Effector memory CD8-positive, alpha-beta T cell (primary cell): ENCODE measurements at places on chromosomes 7 and 10.
A peak's percentile ranks its signal among the peaks of the same experiment; 100 is the strongest.

DNA sequence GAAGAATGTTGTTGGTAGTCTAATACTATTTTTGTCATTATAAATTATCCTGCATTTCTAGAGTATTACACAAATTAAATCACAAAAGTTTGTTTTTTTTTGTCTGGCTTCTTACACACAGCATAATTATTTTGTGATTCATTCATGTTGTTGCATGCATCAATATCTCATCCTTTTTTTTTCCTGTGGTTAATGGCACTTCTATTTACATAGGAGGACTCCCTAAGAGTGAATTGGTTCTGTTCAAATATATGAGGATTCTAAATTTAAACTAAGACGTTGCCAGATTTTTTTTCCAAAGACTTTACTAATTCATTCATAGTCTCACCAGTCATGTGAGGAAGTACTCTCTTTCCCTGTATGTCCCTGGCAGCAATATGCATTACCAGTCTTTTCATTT lies 303.3 kb downstream of the GPR37 start:
- no peak for DNase-seq

- DNase-seq, result no peak
These were observed 56.7 kb downstream of the SCD start for GRCh38 chr10:100403734-100404133.

GRCh38 chr10:106134326-106135000 lies 1030.0 kb downstream of the SORCS1 start:
- DNase-seq, result no peak

GRCh38 chr7:132932296-132933071 lies 149.4 kb downstream of the CHCHD3 start:
- DNase-seq, result no peak

- DNase-seq, result no peak
These were observed 173.9 kb downstream of the ZNF438 start for GRCh38 chr10:30857803-30858202.

- peak; percentile 31 for DNase-seq
These were observed 9.2 kb upstream of the HNRNPF start for GRCh38 chr10:43417950-43418768.

- DNase-seq, result no peak
These were observed 212.6 kb downstream of the CHCHD3 start for GRCh38 chr7:132869166-132869861.

- no peak for DNase-seq
These were observed 10.8 kb downstream of the INSIG1 start for GRCh38 chr7:155308330-155309020.

DNA sequence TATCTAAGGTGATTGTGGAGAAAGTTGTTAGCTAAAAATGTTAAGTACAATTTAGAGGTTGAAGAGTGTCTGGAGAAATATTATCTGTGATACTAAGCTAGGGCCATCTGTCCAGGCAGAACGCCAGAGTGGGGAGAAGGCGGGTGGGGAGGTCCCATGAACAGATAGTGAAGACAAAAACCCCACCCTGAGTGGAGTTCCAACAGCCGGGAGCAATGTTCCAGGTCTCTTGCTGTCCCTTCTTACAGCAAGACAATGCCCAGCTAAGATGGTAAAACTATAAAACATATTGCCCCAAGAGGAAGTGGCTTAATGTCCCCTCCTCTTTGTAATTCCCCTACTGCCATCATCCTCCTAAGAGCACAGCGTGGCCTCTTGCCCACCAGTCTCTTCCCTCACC lies 10.4 kb upstream of the IL15RA start:
- DNase-seq, result no peak

DNA sequence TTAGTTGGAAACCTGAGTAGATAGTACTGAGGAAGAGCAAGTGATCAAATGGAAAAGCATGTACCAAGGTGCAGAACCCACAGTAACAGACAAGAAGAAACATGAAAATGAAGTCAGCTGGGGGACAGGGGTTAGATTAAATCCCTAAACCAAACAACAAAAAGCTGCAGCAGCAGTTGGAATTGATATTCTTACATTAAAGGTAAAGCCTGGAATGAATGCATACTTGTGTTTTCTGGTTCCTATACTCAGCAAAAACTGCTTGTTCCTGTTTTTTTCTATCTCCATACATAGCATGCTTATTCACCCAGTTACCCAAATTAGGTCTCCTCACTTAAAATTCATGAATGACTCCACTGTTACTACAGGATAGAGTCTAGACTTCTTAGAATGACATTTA lies 92.4 kb downstream of the TPST1 start:
- DNase-seq, result no peak

GRCh38 chr7:141999058-141999623 lies 3.5 kb downstream of the MGAM start:
- no peak for DNase-seq

- DNase-seq, result no peak
These were observed 692.0 kb upstream of the IGFBP3 start for GRCh38 chr7:46613116-46613515.

DNA sequence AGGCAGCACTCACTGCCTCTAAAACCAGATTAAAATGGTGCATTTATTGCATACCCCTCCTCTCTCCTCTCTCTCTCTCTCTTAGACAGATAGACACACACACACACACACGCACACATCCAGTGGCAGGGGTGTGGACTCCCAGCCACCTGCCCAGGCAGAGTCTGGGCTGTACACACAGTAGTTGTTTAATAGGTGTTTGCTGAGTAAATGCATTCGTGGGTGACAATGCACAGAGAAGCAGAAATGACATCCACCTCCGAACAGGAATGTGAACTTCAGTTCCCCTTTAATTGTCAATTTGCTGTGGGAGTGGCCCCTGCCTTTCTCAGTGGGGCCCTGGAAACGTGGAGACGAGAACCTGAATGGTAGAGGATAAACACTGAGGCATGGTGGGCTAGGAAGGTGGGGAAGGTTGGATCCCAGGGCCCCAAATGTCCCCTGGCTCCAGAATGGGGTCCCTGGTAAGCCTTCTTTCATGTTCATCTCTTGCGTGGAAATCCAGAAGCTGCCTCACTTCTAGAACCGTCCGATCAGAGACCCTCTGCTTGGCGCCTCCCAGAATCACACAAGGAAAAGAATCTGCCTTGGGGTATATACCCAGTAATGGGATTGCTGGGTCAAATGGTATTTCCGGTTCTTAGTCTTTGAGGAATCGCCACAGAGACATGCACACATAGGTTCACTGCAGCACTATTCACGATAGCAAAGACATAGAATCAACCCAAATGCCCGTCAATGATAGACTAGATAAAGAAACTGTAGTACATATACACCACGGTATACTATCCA lies 58.5 kb upstream of the ECHDC3 start:
- no peak for DNase-seq

DNA sequence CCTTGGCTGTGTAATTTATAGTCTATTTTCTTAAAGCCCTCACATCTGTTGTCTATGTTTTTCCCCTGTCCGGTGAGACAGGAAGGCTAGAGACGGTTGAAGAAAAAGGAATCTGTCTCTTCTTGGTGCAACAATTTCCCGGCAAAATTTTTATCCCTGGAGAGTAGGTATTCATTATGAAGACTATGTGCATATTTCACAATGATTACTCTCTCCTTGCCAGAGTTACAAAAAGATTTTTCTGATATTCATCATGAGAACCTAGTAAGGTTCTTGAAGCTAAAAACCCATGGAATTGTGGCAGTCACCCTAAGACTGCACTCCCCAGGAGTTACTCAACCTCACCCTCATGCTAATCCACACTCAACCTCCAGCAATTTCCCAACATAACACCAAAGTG lies 55.0 kb upstream of the GHITM start:
- DNase-seq, result no peak

- no peak for DNase-seq
These were observed 660.5 kb downstream of the LRMDA start for GRCh38 chr10:76091926-76092325.

- DNase-seq, result no peak
These were observed 192.7 kb upstream of the NFE2L3 start for GRCh38 chr7:25959168-25959734.

- no peak for DNase-seq
These were observed 27.4 kb upstream of the CAPZA2 start for GRCh38 chr7:116834815-116835504.

DNA sequence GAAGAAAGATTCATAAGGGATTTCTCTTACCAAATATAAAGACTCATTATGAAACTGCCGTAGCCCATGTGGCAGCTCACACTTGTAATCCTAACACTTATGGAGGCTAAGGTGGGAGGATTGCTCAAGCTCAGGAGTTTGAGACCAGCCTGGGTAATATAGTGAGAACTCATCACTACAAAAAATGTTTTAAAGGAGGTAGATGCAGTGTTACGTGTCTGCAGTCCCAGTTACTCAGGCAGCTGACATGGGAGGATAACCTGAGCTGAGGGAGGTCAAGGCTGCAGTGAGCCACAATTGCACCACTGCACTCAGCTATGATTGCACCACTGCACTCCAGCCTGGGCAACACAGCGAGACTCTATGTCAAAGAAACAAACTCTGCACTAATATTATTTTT lies 18.1 kb upstream of the DNA2 start:
- DNase-seq, result no peak

GRCh38 chr7:128093614-128094570 lies 62.7 kb upstream of the LRRC4 start:
- DNase-seq, result no peak

DNA sequence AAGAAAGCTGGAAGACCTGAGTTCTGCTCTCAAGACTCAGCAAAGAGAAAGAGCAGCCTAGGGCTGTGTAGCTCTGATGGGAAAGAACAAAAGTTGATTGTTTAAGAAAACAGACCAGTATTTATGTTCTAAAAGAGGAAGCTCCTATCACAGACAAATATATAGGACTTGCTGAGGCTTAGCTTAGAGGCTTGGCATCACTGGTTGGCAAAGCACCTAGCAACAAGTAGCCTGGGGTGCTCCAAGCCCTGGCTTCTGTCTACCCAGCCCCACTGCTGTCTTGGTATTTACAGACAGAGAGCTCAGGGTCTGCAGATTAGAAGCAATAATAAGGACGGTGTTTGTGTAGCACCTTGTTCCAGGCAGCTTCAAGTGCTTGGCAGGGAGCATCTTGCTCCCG lies 36.9 kb upstream of the CCDC3 start:
- no peak for DNase-seq

DNA sequence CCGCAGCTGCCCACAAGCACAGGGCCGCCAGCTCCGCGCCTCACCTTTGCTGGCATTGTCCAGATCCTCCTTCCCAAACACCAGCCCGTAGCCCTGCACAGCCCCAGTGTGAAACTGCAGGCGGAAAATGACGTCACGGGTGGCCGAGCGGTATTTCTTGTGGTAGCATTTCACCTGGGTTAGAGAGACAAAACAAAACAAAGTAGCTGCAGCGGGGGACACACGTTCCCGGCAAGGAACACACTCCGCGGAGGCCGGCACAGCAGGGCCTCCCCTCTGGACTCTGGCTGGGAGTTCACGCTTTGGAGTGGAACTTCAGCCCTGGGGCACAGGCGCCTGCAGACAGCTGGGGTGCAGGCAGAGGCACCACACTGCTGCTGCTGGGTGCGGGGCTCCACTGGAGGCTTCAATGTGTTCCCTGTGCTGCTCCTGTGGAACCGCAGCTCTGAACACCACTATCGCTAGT lies 181.1 kb downstream of the TNS3 start:
- DNase-seq, result no peak
